ENCODE measurements at places on chromosomes 3 and 15.

- no peak for DNase-seq
These were observed 22.5 kb downstream of the SLC6A20 start for GRCh38 chr3:45773714-45774449.

- DNase-seq, result peak; percentile 39
These were observed 40.4 kb upstream of the PXYLP1 start for GRCh38 chr3:141191097-141191749.

GRCh38 chr3:51354172-51354571 is 30.9 kb upstream of the MANF start:
- no peak for DNase-seq

DNA sequence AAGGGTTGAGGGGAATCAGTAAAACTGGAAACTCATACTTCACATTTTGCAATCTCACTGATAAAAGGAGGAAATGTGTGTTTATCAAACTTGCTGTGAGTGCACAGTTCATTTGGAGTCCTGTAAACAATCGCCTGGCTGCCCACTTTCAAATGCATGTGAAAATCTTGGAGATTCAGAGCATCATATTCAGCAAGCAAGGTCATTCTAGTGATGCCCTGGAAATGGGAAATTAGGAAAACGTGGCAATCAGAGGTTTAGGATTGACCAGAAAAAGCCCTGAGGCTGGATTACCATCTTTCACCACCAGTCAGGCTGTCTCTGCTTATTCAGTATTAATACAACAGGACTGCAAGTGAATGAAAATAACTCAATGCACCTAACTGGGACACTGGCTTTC is 23.9 kb downstream of the DPH6 start:
- DNase-seq, result peak; percentile 30

Data from ELR (cell line).